H1 (cell line): ENCODE measurements at places on chromosomes 4 and X.

- DNase-seq: no peak
Measured at GRCh38 chr4:183966371-183966770, 61.3 kb downstream of the STOX2 start.

- no peak for DNase-seq
Measured at GRCh38 chr4:171221181-171221580, 592.0 kb upstream of the GALNTL6 start.

DNA sequence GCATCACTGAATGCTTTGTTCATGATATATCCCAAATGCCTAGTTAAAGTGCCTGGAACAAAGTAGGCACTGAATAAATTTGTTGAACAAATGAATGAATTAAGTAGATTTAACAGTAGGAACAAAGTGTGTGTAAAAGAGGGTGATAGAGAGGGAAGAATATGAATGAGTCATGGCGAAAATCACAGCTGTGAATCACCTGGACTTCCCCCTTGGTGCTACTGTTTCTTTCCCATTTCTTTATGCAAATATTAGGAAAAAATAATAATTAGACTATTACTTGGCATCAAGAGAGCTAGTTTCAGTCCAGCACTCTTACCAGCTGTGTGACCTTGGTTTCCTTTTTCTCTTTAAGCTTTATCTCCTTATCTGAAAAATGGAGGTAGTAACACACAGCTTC lies 9.2 kb downstream of the SPIN3 start:
- no peak for DNase-seq

DNA sequence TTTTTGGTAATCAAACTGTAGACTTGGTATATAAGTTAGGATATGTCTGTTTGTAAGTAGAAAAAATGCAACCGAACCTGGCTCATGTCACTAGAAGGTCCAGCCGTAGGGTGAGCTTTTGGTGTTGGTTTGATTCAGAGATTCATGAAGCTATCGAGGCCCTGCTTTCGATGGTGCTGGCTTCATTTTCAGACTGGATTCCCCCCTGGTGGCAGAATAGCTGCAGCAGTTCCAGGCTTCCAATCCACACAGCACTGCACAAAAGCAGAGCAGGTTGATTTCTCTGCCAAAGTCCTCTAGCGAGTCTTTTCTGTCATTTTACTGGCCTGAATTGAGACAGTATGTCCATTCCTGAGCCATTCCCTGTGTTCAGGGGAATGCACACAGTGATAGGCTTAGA lies 33.1 kb downstream of the PDK3 start:
- no peak for DNase-seq

DNA sequence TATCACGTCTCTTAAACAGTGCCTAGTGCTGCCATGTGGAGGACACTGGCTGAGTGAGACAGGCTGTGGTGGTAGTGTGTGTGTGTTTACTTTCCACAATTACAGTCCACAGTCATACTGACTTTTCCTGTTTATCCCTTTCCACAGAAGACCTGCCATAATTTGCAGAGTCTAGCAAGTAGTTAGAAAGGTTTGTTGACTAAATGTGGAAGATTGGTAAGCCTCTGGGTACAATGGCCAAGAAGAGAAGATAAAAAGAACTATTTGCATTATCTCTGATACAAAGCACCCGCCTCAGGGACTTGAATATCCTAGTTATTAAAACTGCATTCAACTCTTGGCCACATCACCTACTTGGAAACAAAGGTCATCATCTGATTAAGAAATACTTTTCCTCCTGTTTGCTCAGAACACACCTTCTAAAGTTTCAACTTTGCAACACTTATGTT lies 89.1 kb downstream of the FAM13A start:
- DNase-seq: no peak

DNA sequence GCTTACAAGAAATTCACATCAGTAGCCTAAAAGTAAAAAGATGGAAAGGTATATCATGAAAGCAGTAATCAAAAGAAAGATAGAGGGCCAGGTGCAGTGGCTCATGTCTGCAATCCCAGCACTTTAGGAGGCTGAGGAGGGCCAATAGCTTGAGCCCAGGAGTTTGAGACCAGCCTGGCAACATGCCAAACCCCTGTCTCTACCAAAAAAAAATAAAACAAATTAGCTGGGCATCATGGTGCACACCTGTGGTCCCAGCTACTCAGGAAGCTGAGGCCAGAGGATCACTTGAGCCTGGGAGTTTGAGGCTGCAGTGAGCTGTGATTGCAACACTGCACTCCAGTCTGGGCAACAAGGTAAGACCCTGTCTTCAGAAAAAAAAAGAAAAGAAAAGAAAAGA lies 55.5 kb downstream of the GSPT2 start:
- DNase-seq: no peak

GRCh38 chrX:18931972-18932371 lies 51.9 kb downstream of the PHKA2 start:
- no peak for DNase-seq

DNA sequence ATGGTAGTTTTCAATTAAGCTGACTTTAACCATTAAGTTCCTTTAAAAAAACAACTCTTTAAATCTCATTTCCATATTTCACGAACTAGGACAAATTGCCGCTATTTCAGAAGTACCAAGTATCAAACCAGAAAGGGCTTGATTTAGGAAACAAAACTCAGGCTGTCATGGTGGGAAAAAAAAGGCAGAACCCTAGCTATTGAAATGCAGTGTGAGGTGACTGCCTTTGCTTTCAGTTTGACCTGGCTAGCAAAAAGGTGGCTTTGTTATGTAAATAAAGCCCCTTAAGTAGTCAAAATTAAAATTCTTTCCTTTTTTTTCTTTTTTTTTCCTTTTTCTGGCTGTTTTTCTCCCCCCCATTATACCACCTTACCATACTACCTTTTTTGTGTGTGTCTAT lies 40.6 kb upstream of the CYP2U1 start:
- peak; percentile 29 for DNase-seq

DNA sequence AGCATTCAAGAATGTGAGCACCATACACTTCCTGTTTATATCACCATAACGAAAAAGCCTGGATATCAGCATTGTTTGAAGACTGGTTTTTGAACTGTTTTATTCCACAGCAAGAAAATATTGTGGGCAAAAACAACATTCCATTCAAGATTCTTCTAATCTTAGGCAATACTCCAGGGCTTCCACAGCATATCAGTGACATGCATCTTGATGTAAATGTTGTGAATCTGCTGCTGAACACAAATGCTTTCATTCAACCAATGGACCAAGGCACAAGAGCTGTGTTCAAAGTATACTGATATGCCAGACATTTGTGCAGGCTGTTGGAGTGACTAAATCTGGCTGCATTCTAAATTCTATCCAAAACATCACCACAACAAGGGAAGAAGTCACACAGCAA lies 260.1 kb upstream of the ETNPPL start:
- no peak for DNase-seq

DNA sequence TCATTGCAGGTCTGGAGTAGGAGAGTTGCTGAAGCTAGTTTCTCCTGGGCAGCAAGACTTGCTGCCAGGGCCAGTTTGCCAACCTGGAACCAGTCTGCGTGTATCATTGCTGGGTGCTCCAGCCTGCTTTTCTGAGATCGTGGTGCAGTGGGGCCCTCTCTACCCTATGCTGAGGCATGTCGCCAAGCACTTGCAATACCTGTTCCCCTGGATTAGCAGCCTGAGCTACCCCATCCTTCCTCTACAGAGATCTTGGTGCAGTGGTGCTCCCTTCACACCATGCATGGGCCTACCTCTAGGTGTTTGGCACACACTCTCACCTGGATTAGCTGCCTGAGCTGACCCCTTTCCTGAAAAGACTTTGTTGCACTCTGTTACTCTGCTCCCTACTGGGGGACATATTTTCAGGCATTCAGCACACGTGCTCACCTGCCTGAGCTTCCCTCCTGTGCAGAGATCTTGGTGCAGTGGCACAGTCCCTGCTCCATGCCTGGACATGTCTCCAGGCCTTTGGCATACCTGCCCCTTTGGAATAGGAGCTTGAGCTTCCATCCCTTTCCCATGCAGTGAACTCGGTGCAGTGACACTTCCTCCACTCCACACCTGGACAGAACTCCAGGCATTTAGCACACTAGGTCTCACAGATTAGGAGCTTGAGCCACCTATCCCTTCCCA lies 133.7 kb upstream of the CXCL13 start:
- no peak for DNase-seq

DNA sequence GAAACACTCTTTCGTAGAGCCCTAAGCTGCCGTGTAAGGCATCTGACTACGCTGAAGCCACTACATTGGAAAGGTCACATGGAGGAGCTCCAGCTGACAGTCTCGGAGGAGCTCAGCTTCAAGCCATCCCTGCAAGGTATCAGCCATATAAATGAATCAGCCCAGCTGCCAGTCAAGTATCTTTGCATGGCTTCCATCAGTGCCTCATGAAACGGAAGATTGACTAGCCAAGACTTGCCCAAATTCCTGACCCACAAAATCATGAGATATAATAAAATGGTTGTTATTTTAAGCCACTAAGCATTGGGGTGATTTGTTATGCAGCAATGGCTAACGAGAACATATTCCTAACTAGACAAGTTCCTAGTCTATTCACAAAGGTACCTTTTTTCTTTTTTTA lies 104.1 kb upstream of the SCOC start:
- DNase-seq: no peak

DNA sequence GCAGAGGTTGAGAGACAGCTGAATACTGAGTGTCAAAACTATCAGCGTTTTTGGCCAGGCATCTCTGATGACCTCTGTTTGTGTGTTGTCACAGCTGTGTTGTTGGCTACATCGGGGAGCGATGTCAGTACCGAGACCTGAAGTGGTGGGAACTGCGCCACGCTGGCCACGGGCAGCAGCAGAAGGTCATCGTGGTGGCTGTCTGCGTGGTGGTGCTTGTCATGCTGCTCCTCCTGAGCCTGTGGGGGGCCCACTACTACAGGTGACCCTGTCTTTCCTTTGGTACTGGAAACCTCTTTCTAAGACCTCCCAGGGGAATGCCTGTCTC lies 86.9 kb downstream of the EGF start:
- no peak for DNase-seq

GRCh38 chr4:112704991-112705845 lies 68.3 kb downstream of the LARP7 start:
- peak; percentile 58 for DNase-seq

GRCh38 chrX:107676559-107677378 lies 48.5 kb downstream of the PRPS1 start:
- no peak for DNase-seq

DNA sequence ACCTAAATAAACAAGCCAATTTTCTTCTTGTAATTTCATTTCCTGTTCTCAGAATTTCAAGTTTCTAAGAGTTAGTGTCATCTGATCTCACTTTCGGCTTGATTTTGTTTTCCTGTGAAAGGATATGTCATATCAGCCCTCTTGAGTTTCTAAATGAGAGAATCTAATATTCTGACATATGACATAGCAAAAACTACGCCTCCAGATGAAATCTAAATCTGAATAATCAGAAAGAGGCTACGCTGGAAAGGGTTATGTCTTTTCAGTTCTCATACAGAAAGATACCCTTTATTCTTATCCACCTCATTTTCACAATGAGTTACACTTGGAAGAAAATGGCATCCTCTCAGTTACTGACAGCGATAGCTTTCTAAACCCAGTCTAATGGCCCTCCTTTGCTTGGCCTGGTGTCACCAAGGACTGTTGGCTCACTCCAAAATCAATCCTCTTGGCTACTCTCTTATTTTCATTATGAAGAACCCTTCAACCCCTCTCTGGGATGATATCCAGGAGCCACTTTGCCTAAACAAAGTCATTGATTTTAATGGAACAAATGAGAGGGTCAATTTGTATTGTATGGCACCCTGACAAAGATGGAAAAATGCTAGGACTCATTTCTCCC lies 65.6 kb downstream of the ASB9 start:
- no peak for DNase-seq

DNA sequence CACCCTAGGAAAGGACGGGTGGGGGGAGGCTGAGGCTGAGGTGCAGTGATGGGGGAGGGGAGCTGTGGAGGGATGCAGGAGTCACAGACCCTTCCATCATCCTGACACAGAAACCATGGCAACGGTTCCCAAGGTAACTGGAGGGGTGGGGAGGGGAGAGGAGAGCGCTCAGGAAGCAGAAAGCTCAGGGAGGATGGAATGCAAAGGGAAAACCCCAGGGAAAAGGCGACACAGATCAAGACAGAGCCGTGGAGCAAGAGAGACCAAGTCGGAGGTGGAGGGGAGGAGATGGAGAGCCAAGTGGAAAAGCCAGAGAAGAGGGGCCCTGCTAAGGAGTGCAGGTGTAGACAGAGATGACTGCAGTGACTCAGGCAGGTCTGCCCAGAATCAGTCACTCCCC lies 14.5 kb downstream of the L1CAM start:
- no peak for DNase-seq

DNA sequence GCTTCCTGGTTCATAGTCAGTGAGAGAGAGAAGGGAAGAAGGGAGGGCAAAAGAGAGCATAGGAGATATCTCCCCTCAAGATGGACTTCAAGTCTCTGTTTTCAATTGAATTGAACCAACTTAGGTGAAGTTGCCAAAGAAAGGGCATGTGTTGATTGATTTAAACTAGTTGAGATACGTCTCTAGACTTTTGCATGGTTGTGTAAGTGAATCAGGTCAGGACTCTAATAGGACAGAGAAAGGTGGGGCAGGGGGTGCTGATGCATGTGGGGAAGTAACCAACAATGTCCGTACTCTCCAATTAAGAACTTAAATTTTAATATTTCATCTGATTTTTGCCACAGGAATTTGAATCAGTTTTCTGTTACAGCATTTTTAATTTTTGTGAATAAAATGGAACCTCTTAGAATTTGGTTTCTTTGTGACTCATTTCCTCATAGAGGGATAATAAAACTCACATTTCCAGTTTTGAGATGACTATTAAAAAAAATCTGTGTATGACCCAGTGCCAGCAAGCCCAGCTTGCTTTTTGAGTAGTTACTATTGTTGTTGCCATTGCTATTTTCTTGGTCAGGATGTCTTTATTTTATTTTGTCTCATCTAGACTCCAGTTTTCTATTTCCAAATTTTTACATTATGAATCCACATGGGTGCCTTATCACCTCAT lies 37.3 kb downstream of the SLIT2 start:
- DNase-seq: no peak

GRCh38 chr4:128353791-128354190 lies 66.2 kb upstream of the PGRMC2 start:
- no peak for DNase-seq

GRCh38 chr4:40301603-40302002 lies 33.5 kb upstream of the CHRNA9 start:
- DNase-seq: no peak

- DNase-seq: peak; percentile 79
Measured at GRCh38 chrX:65034668-65035445, 58.6 kb upstream of the ZC4H2 start.

GRCh38 chrX:50097071-50097470 lies 103.7 kb downstream of the AKAP4 start:
- no peak for DNase-seq

DNA sequence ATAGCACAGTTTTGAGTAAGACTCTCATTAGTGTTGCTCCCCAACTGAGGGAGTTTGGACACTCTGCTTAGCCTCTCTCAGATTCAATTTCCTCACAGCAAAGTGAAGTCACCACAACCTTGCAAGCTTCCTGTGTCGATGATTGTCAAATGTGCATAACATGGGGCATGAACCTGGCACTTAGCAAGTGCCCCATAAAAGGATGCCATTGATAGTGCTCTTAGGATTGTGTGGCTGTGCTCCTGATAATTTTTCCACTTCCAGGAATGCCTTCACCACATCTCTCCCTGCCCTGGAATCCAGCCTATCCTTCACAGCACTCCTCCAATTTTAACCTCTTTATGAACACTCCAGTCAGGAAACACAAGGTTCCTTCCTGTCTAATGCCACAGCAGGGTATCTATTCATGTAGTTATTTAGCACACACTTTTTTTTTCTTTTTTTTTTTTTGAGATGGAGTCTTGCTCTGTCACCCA lies 309.4 kb downstream of the PPP3CA start:
- DNase-seq: no peak

GRCh38 chr4:95728145-95728544 lies 111.7 kb upstream of the PDHA2 start:
- no peak for DNase-seq

GRCh38 chrX:100512471-100512870 lies 72.3 kb upstream of the TNMD start:
- DNase-seq: no peak
